LHCN-M2 (cell line): ENCODE measurements at places on chromosomes 4 and X. TPM values are rescaled to one million over a fixed set of nuclear protein-coding genes. Genes with fewer than 3 reads are reported as not detected.
A peak's percentile ranks its signal among the peaks of the same experiment; 100 is the strongest.

GRCh38 chrX:18565727-18566126 lies 106.2 kb downstream of the RS1 start:
- no peak for DNase-seq

DNA sequence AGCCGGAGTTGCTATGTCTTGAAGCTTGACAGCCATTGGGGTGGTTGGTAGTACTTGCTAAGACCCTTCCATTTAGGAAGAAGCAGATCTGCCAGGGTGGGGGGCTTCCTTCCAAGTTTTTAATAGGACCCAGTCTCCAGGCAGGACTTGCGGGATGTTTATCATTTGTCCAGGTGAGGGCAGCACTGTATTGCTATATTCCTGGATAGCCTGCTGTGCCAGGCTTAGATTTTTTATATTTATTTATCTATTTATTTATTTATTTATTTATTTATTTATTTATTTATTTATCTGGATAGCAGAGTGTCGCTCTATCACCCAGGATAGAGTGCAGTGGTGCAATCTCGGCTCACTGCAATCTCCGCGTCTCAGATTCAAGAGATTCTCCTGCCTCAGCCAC lies 87.4 kb upstream of the CT45A1 start:
- peak; percentile 12 for DNase-seq

DNA sequence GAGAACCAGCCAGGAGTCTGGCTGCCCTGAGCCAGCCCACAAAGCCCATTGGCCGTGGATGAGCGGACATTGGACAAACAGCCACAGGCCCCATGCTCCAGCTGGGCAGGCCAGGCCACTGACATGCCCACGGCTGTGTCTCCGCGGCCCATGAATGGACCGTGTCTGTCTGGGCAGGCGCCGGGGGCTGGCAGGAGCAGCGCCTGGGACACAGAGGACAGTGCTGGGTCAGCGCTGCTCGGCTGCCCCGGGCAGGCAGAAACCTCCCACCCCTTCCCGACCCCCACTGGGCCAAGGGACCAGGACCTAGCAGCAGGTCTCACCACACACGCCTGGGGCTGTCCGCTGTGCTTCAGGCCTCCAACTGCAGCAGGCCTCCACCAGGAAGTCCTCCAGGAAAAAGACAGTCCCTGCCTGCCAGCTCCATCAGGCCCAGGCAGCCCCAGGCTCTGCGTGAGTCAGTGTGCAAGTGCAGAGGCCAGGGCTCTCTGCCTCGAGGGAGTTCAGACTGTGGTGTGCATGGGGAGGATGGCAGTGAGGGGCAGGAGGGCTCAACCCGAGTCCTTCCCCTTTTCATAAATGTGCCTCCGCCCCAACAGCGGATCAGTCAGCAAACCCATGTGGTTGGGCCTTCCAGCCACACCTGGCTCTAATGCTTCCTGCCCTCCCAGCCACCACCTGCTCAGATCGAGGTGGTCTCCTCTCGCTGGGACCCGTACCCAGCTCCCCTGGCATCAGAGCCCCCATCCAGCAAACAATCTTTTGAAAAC lies 17.2 kb upstream of the FGFR3 start:
- DNase-seq: no peak

DNA sequence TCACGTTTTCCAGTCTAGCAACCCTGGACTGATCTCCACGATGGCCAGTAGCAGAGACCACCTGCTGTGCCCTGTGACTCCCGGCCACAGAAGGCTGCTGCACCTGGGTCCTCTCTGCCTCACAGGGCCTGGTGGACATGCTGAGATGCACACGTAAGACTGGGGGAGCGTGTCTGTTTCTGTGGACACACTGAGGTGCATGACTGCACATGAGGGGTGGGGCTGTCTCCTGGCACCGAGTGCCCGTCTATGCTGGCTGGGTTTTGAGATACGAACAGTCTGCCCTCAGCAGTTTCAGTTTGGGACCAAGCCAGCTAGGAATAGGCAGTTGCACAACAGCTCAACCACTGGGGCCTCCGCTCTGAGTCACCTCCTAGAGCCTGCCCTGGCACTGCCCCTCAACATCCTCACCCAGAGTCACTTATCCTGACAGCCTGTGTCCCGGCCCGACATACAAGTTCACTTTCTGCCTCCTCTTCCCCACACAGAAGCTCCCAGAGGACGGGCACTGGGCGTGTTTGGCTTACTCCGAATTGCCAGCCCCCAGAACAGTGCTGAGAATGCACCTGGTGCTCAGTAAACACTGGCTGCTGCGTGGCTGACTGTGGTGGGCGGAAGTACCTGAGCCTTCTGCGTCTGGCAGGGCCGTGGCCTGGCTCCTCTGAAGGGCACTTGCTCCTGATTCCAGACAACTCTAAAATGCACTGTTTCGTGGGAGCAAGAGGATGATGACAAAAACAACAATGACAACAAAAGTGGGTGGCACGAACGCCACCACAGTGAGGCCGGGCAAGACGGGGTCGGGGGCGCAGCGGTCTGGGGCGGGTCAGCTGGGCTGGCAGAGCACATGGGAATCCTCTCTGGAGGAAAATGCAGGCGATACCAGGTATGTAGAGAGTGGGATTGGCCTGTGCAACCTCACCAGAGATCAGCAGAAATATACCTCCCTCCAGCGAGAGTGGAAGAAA lies 30.9 kb downstream of the RNF212 start:
- peak; percentile 87 for DNase-seq

GRCh38 chrX:45006002-45006800 lies 133.2 kb downstream of the KDM6A start:
- peak; percentile 7 for DNase-seq

The WNK3 gene
- total RNA-seq: not detected in 2 replicates

The DNAAF6 gene
- not detected in 2 replicates for total RNA-seq

The NXF2 gene
- total RNA-seq: not detected in 2 replicates
